ENCODE measurements at places on chromosomes 7 and 10.

DNA sequence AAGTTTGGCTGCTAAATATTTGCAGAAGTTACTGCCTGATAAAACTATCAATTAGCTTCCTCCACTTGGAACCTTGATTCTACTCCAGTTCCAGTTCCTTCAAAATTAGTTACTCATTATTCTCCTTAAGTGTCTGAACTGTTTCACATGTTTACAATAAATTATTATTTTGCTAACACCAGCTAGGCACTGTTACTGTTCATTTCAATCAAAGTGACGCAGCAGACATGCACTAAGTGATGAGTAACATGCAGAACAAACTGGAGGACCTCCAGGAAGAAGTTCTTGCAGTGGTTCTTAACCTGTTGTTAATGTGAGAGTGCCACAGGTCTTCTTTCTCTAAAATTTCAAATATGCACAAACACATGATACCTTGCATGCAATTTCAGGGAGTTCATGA is 491.8 kb upstream of the SEMA3A start:
- DNase-seq = no peak

DNA sequence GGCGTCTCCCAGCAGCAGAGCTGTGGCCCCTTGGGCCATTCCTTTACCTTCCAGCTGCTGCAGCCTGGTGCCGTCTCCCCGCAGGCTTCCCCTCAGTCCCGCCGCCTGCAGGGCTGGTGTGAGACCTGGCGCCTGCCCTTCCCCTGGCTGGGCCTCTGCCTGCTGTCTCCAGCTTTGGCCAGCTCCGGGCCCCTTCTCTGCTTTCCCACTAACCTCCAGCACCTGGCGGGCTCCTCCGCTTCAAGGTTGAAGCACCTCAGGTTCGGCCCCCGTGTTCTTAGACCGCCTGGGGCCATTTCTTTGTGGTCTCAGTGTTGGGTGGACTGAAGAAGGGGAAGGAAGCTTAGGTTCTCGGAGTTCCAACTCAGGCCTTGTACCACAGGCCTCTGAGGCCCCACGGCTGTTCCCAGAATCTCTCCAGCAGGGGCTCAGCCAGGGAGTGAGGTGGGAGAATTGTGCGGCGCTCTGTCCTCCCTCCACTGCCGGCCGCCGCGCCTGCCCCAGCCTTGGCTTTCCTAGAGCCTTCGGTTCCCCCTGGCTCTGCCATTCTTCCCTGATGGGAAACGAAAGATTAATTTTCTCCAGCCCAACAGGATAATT is 30.3 kb downstream of the GBX1 start:
- no peak for DNase-seq

DNA sequence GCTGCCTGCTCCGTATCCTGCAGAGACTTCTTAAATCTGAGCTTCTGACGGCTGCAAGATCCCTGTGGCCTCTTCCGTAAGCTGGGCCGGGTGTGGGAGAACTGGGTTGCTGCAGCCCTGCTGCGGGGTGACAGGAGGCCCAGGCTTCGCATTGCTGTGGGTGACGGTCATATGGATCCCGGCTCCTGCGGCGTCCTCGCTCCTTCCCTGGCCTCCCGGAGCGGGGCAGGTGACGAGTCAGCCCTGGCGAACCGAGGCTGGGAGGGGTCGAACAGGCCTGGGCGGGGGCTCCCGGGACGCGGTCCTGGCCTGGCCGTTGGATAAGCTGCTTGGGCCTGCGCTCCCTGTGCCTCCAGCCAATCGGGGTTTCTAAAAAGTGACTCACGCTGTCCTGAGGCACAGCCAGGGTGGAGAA is 7.8 kb upstream of the UBE2D1 start:
- DNase-seq = no peak

- no peak for DNase-seq
Measured at GRCh38 chr10:11569471-11569870, 42.0 kb downstream of the USP6NL start.

GRCh38 chr7:95046494-95047240 is 139.3 kb downstream of the PPP1R9A start:
- no peak for DNase-seq

DNA sequence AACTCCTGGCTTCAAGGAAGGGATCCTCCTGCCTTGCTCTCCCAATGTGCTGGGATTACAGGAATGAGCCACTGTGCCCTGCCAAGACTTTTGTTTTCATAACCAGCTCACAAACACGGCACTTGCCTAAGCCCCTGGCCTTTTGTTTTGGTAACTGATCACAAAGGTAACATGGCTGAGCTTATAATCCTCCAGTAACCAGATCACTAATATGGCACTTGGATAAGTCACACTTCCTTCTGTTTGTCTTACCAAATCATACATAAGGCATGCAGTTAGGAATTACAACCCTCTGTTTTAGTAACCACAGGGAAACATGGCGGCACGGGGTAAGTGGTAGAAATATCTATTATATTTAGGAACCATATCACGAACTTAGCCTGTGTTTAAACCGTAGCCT is 577.1 kb downstream of the CALN1 start:
- DNase-seq = no peak

DNA sequence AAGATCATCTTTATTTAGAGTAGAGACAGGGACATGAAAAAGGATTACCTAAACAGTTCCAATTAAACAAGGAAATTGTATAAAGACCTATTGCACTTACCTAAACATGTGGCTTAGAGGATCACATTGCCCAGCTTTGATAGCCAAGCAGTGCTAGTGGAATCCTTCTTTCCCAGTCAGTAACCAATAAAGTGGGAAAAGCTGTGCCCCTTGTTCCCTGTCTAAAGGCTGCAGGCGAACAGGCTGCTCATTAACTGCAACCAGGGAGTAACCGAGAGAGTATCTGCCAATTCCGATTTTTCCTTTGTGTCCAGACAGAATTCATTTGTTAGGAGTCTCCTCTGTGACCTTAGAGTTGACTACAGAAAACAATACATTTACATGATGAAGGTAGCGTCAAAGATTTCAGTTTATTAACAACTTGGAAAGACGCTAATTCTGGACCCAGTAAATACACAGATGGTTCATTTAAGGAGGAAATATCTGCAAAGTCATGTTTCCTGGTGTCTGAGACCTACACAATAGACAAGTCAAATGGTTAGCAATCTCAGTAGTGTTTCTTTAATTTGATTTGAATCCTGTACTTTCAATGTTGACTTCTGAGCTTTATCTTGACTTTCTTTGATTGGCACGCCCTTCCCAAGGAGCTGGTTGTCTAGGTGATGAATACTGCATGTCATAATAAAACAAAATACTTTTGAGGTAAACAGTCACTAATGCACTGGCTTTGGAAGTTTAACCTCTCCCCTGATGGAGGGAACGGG is 57.3 kb upstream of the MET start:
- DNase-seq = no peak

DNA sequence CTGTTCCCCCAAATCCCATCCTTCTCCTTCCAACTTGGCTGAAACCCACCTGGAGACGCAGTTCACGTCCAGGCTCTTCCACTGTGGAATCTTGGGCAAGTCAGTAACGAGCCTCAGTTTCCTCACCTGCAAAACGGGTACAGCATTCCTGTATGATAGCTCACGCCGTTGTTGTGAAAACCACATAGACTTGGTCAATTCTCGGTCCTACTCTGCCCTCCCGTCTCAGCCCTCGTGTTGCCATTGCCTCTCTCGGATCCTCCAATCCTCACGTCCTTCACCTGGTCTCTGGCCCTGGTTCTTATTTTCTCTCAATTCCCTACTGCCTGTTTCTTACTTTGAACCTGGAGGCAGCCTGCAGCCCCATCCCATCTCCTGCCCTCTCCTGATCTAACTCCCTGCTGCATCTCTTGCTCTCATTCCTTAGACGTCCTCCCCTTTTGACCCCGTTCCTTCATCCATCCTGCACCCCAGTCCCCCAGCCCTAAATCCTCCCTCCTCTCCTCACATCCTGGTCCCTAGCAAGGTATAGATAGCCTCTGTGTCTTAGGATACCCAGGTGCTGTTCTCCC is 2.0 kb upstream of the MUC12 start:
- DNase-seq = no peak

- no peak for DNase-seq
Measured at GRCh38 chr10:89308266-89308665, 6.4 kb downstream of the IFIT2 start.

DNA sequence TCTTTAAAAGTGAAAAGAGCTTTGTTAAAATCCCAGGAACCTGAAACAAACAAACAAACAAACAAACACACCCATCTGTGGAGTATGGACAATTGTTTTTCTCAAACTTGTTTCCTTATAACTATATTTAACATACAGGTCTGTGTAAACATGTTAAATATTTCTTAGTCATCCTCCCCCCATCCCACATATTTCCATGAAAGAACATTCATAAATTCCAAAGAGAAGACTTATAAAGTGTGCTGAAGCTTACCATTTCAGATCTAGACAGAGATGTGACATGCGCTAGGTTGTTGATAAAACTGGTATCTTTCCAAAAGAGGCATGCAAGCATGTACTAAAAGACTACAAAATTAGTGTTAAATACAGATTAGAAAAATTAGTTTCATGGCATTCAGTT is 6.5 kb downstream of the FKBP14 start:
- no peak for DNase-seq

- no peak for DNase-seq
Measured at GRCh38 chr10:44723619-44724325, 187.4 kb upstream of the TMEM72 start.

- no peak for DNase-seq
Measured at GRCh38 chr10:103663802-103664201, 170.3 kb downstream of the NEURL1 start.

DNA sequence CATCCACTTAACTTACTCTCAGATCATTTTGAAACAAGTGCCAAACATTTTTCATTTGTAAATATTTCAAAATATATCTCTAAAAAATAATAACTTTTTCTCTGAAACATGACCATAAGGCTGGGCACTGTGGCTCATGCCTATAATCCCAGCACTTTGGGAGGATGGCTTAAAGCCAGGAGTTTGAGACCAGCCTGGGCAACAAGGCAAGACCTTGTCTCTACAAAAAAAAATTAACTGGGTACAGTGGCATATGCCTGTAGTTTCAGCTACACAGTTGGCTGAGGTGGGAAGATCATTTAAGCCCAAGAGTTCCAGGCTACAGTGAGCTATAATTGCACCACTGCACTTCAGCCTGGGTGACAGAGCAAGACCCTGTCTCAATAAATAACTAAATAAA is 36.4 kb downstream of the USP54 start:
- no peak for DNase-seq

GRCh38 chr10:99958806-99959205 is 50.9 kb downstream of the DNMBP start:
- DNase-seq = no peak

DNA sequence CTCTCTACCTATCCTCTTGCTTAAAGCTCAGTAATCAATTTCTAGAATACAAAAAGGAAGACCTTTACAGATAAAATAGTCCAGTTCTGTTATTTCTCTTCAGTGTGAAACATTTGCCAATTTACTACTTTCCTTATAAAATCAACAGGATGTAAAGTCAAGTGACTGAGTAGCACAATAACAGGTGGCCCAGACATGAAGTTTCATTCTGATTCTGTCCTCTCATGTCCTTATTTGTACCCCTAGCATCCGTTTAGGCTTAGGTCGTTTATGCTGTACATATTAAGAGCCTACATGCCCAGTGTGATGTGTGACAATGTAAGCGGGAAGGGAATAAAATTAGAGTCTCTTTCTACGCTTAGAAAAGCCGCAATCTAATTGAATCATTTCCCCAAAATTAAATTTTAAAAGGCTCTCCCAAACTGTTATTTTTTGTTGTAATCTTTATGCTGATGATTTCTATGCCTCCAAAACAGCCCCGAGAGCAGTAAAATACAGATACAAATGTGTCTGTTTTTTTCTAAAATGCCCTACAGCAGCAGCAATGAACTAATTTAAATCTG is 29.1 kb downstream of the EPC1 start:
- DNase-seq = no peak

DNA sequence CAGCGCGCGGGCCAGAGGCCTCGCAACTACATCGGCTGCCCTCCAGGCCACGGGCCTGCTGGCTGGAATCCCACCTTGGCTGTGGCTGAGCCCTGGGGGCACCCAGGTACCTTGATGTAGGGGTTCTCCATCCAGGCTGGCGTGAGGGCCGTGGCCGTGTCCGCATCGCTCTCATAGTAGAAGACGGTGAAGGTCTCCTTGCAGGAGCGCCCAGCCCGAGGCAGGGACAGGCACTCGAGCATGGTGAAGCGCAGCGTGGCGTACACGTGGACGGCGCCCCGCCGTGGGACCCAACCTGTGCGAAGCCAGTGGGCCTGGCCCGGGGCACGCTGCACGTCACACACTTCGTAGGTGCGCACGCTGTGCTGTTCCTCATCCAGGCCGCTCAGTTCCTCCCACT is 3.8 kb downstream of the EPHB4 start:
- DNase-seq = no peak

DNA sequence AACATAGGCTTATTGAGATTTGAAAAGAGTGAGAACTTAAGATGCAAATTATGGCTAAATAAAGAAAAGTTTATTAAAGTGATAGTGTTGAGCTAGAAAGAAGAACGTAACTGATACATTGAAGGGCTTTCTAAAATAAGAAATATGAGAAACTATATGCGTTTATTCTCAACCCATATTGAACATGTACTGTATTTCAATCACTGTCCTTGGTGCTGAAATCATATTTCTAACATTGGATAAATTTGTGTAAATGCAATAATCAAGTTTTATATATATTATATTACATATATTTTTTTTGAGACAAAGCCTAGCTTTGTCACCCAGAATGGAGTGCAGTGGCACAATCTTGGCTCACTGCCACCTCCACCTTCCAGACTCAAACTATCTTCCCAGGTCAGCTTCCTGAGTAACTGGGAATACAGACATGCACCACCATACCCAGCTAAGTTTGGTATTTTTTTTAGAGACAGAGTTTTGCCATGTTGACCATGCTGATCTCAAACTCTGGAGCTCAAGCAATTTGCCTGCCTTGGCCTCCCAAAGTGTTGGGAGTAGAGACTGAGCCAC is 1065.8 kb downstream of the REEP3 start:
- DNase-seq = no peak

- DNase-seq = no peak
Measured at GRCh38 chr7:111238886-111239285, 148.0 kb downstream of the LRRN3 start.

DNA sequence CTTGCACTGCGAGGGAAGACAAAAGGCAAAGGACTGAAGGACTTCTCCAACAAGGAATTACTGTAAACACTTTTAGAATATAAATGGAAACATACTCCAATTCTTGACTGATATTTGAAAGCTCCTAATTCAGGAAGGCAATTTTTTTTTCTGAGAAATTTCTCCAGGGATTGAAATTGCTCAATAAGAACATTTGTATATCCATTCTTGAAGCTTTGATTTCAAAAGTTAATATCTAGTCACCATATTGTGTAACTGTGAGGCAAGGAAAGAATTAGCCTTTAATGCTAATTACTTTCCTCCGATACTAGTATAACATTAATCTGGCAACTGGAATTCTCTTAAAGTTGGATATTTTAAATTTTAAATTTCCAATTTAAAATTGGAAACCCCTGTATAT is 188.4 kb upstream of the COL1A2 start:
- DNase-seq = no peak

All from effector memory CD4-positive, alpha-beta T cell (primary cell).